ENCODE measurements at places on chromosomes 11 and 22.
A peak's percentile ranks its signal among the peaks of the same experiment; 100 is the strongest.

DNA sequence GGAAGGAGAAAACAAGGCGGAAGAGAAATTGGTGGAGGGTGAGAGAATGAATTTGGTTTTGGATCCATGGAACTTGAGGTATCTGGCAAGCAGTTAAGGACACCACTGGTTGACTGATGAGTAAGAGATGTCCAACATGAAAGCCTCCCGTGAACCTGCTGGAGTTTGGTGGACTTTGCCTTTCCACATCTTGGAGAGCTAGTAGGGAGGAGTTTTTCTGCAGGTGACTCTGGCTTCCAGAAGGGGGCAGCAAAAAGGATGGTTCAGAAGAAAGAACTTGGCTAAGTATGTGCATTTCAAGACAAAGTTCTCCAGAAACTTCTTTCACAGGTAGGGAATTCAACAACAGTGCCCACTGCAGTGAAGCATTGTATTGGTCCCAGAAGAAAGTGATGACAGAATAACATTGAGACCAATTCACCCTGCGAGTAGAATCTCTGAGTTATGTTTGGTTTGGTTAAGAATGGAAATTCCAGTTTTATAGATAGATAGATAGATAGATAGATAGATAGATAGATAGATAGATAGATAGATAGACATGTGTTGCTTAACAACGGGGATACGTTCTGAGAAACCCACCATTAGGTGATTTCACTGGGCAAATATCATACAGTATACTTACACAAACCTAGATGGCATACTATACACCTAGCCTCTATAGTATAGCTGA, 28.5 kb downstream of the DCDC1 start:
- DNase-seq = no peak

DNA sequence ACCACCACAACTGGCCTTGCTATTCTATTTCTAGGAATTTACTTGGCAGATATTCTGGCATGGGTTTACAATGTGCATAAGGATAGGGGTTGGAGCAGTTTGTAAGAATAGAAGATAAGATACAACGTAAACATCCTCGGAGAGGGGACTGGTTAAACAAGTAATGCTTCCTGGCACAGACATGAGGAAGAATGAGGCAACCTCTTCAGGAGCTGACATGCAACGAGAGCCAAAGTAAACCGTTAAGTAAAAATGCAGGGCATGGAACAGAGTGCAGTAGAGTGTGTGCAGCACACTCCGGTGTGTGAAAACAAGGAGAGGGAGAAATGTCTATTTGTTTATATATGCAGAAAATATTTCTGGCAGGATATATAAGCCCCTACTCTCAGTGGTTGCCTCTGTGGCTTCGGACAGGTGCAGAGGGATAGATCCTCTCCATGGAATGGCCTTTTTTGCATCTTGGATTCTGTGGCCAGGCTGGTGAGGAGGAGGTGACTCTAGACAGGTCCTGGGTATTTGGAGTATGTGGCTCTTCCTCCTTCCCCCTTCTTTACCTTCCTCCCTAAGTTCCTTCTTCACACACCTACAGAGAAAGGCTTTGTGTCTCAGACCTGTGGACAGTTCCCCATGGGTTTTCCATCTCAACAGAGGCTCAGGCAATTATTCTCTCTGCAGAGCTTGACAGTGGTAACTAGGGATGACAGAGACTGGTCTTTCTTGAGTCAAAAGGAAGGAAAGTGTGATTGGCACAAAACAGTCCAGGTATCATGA, 2.5 kb downstream of the RAB36 start:
- no peak for DNase-seq

DNA sequence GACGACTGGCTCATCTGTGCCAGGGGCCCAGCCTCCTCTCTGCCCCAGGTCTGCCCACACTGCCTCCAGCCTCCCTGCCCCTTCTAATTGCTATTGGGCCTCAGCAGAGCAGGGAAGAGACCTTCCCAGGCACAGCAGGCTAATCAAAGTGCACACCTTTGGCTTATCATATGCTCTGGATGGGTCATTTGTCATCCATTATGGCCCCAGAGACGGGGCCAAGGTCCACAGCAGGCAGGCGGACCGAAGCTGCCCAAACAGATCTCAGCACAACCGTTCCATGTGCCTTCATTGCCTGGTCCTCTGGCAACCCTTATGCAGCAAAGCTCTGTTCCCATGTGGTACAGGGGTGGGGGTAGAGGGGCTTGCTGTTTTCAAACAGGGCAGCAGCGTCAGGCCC, 66.6 kb downstream of the TP53I11 start:
- DNase-seq = no peak

DNA sequence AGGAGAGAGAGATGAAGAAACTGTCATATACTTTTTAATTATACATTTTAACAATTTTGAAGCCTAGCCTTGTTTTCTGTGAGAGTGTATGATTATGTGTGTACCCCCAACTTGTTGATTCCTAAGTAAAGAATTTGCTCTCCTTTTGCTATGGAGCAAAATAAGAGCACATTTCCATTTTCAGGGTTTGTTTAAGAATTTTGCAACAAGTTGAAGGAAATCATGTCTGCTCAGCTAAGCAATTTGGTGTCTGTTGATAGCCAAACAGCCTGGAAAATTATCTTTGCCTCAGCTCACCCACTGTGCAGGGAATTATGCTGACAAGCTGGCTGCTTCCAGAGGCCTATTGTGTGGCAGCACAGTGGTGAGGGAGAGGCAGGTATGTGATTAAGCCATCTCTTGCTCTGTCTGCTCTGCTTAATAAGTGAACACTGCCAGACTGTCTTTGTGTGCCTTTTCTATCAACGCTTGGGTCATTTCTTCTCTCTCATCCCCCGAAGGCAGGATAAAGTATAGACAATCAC, 135.1 kb upstream of the TTC12 start:
- no peak for DNase-seq

- no peak for DNase-seq
These were observed 7.3 kb downstream of the HORMAD2 start for GRCh38 chr22:30087611-30088010.

- DNase-seq = no peak
These were observed 8.5 kb downstream of the BIK start for GRCh38 chr22:43118953-43119458.

- DNase-seq = peak; percentile 53
These were observed 61.7 kb downstream of the PARVB start for GRCh38 chr22:44085743-44086270.

GRCh38 chr11:537622-538430, 499 bp downstream of the LRRC56 start:
- DNase-seq = no peak

GRCh38 chr11:113192121-113192925, 122.1 kb upstream of the TTC12 start:
- DNase-seq = no peak

- no peak for DNase-seq
These were observed 100.9 kb downstream of the MPPED2 start for GRCh38 chr11:30485222-30485621.

DNA sequence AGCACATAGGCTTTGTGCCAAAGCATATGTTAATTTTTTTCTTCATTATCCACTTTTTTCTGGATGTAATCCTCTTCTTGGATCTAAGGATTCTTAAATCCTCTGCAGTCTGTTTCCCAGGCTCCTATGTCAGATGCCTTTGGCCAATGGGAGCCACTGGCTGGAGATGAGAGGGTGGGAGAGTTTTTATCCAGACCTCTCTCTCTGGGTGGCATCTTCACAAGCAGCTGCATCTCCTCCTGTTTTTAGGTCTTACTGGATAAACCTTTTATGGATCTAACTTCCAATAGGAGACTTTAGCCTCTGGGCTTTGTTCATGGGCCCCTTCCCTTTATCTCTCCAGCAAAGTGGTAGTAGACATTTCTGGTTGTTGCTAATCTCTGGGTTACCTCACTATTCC, 22.4 kb upstream of the MPPED2 start:
- DNase-seq = no peak

GRCh38 chr22:39671936-39672335, 101.4 kb downstream of the CACNA1I start:
- DNase-seq = no peak

DNA sequence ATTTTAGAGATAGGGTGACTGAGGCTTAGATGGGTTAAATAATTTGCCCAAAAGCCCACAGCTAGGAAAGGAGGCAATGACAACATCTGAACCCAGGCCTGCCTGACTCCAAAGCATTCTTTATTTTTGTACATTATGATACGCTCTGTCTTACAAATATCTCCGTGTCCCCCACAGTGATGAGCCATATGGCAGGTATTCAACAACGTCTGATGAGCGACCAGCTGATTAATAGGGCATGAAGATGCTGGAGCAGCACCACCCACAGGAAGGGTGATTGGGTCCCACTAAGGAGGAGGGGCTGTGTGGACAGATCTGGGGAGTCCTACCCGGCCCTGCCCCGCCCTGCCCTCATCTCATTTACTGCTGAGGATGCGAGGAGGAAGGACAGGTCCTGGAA, 380.6 kb downstream of the CADM1 start:
- no peak for DNase-seq

DNA sequence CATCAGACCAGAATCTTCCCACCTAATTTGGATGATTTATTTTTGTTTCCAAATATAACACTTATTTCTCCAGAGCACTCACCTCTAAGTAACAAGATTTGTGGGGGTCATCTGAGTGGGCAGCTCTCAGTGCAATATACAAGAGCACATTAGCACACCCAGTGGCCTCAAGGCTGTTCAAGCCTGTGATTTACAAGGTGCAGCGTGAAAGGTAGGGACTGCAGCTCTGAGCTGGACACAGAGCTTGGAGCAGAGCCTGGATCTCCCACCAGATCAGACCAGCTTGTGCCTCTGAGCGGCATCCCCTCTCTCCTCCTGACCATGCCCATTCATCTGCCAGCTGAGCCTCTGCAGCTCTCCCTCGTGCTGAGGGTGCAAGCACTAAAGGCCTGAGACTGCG, 323.3 kb upstream of the ZC3H12C start:
- no peak for DNase-seq

- DNase-seq = no peak
These were observed 50.8 kb downstream of the HIPK3 start for GRCh38 chr11:33307984-33308383.

DNA sequence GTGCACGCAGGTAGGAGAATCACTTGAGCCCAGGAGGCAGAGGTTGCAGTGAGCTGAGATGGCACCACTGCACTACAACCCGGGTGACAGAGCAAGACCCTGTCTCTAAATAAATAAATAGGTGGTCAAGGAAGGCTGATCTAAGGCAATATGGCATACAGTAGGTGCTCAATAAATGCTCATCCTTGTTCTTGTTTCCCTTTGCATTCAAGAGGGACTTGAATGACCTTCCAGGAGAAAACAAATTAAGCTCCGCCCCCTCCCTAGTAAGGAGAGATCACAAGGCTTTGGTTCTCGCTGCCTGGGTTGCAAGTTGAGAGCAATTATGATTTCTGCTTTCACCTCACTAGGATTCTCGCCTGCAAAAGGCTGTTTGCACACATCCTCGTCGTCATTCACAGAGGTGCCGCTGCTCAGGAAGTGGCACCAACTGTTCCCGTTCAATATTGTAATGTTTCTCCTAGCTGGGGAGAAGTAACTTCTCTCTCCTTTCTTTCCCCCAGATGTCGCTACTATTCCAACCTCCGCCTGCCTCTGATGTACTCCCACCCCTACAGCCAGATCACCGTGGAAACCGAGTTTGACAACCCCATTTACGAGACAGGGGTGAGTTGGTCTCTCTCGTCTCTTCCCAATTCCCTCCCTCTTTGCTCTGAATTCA, 51.8 kb upstream of the ASPHD2 start:
- DNase-seq = no peak

DNA sequence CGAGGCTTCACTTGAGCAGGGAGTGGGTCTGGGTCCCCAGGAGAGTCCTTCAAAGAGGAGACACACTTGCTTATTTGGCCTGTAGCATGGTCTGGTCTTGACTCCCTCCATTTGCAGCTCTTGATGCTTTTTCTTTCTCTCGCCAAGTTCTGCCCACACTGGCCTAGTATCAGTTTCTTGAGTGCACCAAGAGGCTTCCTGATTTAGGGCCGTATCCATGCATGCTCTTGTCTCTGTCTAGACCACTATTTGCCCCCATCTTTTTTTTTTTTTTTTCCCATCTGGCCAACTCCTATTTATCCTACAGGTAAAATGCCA, 170.7 kb downstream of the GRIK4 start:
- DNase-seq = no peak

GRCh38 chr11:1920909-1921573, 1.5 kb downstream of the TNNT3 start:
- DNase-seq = no peak

GRCh38 chr22:29313126-29313575, 2.3 kb downstream of the RASL10A start:
- DNase-seq = no peak

DNA sequence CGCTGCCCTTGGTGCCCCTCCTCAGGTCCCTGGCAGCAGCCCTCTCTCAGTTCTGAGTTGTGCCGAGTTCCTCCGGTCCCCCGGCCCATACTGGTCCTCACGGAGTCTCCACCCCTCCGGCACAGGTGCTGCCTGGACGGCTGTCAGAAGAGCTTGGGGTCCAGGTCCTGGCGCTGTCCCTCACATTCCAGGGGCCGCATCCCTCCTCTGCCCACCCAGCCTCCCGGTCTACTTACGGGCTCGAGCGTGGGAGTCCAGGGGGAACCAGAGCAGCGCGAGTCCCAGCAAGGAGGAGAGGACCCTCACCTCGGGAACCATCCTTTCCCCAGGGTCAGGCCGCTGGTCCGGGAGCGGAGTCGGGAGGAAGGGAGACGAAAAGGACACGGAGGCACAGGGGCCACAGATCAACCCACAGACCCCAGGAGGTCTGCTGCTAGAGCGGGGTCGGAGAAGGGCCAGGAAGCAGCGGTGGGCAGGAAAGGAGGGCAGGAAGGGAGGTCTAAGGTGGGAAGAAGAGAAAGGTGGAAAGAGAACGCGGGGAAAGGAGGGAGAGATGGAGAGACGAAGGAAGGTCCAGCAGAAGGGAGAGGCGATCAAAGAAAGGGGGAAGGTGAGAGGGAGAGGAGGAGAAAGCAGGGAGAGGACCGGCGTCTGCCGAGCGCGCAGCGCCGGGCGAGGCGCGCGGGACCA, 510 bp downstream of the CHRDL2 start:
- no peak for DNase-seq

GRCh38 chr11:134837166-134837886, 425.3 kb upstream of the B3GAT1 start:
- no peak for DNase-seq

- DNase-seq = no peak
These were observed 18.3 kb downstream of the RGL4 start for GRCh38 chr22:23709107-23709506.
